Activated CD8-positive, alpha-beta memory T cell treated with anti-CD3 and anti-CD28 coated beads, Interleukin-2, amount 10 ng/mL, durations not matched to agents 7 days and 5 days (primary cell): ENCODE measurements at places on chromosomes 3 and 15. TPM values are rescaled to one million over a fixed set of nuclear protein-coding genes. Genes with fewer than 3 reads are reported as not detected.

DNA sequence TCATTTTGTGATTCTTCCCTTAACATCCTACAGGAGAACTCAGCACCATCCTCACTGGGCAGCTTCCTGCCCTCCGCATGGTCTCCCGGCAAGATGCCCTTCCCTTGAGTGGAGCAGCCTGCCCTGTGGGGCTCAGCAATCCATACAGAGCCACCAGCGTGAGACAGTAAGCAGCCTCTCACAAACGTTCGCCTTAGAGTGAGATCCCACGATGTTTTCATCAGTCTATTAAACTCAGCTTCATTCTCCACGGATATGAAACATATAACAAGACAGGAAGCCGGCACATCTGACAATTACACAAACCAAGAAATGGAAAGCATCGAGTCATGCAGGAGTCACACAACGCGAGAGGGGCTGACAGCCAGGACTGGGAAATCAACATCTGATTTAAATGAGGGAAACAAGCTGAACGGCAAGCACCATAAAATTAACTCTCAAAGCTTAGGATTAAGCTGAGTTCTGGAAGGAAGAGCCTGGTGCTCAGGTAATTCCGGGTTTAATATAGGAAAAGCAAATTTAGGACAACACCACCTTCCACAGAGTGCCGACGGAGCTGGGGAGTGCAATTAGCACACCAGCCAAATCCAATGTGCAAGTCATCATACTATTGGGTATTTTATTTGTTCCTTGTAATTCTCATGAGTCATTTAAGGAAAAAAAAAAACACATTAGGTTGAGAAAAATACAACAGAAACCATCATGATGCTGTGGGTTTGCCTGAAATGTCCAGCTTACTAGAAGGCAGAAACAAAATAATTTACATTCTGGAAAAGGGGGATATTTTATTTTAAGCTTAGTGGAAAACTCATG is 272.0 kb downstream of the OCA2 start:
- no peaks in the 10 kb centered on the region for H3K4me1 ChIP-seq
- no peaks in the 10 kb centered on the region for H3K36me3 ChIP-seq
- no peak for DNase-seq
- H3K4me3 ChIP-seq: no peak overlapping the region
- no peak overlapping the region for H3K27ac ChIP-seq
- H3K27me3 ChIP-seq: no peaks in the 10 kb centered on the region

SPATA12 gene
- total RNA-seq: not detected

GRCh38 chr3:105316331-105316730 is 50.4 kb upstream of the ALCAM start:
- H3K27ac ChIP-seq: no peak overlapping the region
- no peaks in the 10 kb centered on the region for H3K4me1 ChIP-seq

GOLGA8G gene
- total RNA-seq: not detected

DNA sequence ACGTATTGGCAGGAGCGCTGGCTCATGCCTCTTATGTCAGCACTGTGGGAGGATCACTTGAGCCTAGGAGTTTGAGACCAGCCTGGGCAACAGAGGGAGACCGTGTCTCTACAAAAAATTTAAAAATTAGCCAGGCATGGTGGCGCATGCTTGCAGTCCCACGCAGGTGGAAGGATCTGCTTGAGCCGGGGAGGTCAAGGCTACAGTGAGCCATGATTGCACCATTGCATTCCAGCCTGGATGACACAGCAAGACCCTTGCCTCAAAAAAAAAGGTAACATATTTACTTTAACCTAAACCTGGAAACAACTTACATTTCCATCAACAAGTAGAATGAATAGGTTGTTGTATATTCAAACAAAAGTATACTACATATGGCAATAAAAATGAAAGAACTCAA is 78.1 kb downstream of the HERC2 start:
- H3K36me3 ChIP-seq: peaks cover 54% of the 10 kb centered on the region
- no peak overlapping the region for H3K4me3 ChIP-seq
- DNase-seq: no peak
- H3K27ac ChIP-seq: no peak overlapping the region

GRCh38 chr15:79194386-79194785 is 88.1 kb upstream of the ANKRD34C start:
- H3K36me3 ChIP-seq: no peaks in the 10 kb centered on the region
- peaks cover 17% of the 10 kb centered on the region for H3K27me3 ChIP-seq
- no peak overlapping the region for H3K4me3 ChIP-seq
- no peaks in the 10 kb centered on the region for H3K4me1 ChIP-seq

- no peak for DNase-seq
- no peak overlapping the region for H3K4me3 ChIP-seq
- no peak overlapping the region for H3K27ac ChIP-seq
- no peaks in the 10 kb centered on the region for H3K36me3 ChIP-seq
Measured at GRCh38 chr15:96038650-96039049, 291.9 kb upstream of the NR2F2 start.

- H3K4me1 ChIP-seq: peaks cover 41% of the 10 kb centered on the region
- no peaks in the 10 kb centered on the region for H3K36me3 ChIP-seq
- H3K4me3 ChIP-seq: no peak overlapping the region
Measured at GRCh38 chr3:72270072-72270681, 485.2 kb upstream of the PROK2 start.

- no peaks in the 10 kb centered on the region for H3K4me1 ChIP-seq
- H3K4me3 ChIP-seq: no peak overlapping the region
- H3K27ac ChIP-seq: no peak overlapping the region
- H3K36me3 ChIP-seq: no peaks in the 10 kb centered on the region
- H3K27me3 ChIP-seq: peaks cover 41% of the 10 kb centered on the region
Measured at GRCh38 chr15:66842710-66843441, 140.8 kb downstream of the SMAD6 start.

MNS1 gene
- total RNA-seq: 0.44 TPM

GRCh38 chr3:71092665-71093064 is 490.9 kb downstream of the FOXP1 start:
- H3K27ac ChIP-seq: no peak overlapping the region
- H3K36me3 ChIP-seq: peaks cover 38% of the 10 kb centered on the region
- no peak overlapping the region for H3K4me3 ChIP-seq

SH2D7 gene
- total RNA-seq: 0.26 TPM

GRCh38 chr3:175593331-175593730 is 734.2 kb downstream of the NAALADL2 start:
- H3K4me3 ChIP-seq: no peak overlapping the region
- no peak overlapping the region for H3K27ac ChIP-seq
- H3K4me1 ChIP-seq: no peaks in the 10 kb centered on the region

DNA sequence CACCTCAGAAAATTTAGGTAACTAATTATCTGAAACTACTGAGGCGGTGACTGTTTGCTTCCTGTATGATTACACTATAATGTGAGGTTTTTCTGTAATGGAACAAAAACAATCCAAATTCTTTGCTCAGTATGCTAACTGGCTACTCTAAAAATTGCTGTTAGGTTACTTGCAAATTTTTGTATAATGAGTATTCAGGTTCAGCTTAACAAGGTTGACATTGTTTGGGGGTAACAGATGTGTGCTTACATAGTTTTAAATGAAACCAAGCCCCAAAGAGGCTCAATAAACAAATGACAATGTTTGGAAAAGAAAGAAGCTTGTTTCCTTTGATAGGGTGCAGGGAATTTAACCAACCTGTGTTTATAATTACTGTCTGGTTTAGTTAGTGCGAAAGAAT is 414.5 kb upstream of the MDFIC2 start:
- DNase-seq: no peak
- peaks cover 7% of the 10 kb centered on the region for H3K27me3 ChIP-seq
- no peaks in the 10 kb centered on the region for H3K36me3 ChIP-seq
- no peaks in the 10 kb centered on the region for H3K4me1 ChIP-seq

- no peaks in the 10 kb centered on the region for H3K4me1 ChIP-seq
- no peak overlapping the region for H3K4me3 ChIP-seq
- no peak overlapping the region for H3K27ac ChIP-seq
- no peaks in the 10 kb centered on the region for H3K36me3 ChIP-seq
Measured at GRCh38 chr3:89405593-89405992, 298.2 kb downstream of the EPHA3 start.

GRCh38 chr3:99873269-99874102 is 55.8 kb downstream of the CMSS1 start:
- peaks cover 12% of the 10 kb centered on the region for H3K36me3 ChIP-seq
- DNase-seq: no peak
- H3K4me1 ChIP-seq: peaks cover 60% of the 10 kb centered on the region
- no peak overlapping the region for H3K4me3 ChIP-seq

- H3K4me3 ChIP-seq: no peak overlapping the region
- no peak for DNase-seq
- H3K27ac ChIP-seq: no peak overlapping the region
- peaks cover 26% of the 10 kb centered on the region for H3K27me3 ChIP-seq
Measured at GRCh38 chr15:81194723-81195122, 2.0 kb upstream of the IL16 start.

DNA sequence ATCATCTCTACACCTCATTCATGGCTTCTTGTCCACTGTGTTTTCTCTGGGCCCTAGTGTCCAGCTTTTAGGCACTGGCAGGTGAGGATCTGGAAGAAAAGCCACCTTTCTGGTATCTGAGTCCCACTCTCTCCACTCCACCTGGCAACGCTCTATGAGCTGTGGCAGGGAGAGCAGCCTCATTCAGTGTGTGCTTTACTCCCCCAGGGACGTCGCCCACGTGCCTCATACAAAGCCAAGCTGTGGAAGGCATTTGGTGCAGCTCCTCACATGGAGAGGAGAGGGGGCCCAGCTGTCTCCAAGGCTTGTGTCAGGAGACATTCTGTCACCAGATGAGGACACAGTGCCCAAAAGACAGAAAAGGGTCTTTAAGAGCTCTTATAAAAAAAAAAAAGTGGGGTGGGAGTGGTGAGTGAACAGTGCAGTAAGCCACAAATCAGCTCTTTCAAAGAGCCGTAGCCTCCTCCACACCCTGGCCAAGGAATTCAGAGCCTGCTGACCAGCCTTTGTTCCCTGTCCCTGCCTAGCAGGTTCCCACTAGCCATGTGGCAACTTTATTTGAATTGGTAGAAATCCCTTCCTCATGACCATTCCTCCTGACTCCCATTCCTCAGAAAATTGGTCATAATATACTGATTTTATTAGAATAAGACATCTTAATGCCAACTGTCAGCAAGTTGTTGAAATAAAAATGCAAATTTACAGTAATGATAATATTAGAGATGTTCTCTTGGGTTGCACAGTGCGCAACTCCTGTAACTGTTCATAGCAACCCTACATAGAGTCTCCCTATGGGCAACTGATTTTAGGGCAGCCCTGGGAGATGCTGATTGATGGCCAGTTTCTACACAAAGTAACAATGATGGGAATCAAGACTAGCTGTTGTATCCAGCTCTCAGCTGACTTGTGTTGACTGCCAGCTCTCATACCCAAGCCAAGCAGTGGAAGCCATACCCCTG is 29.5 kb downstream of the GALNT15 start:
- no peak overlapping the region for H3K4me3 ChIP-seq
- H3K27me3 ChIP-seq: peaks cover 5% of the 10 kb centered on the region
- DNase-seq: no peak
- H3K36me3 ChIP-seq: no peaks in the 10 kb centered on the region

DNA sequence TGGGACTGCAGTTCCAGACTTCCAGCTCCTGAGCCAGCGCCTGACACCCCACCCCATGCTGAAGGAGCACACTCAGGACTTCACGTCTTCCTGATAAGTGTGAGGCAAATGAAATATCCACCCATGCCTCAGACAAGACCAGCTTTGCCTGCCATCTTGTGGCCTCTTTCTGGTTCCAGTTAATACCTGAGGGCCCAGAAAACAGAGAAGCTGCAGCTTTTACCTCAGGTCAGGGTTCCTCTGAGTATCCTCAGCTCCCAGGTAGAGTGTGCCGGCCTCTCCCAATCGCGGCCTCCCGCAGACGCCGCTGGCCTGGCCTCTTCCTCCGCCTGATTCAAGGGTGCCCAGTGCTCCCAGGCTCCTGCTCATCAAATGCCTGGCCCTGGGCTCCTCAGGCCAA is 5.1 kb upstream of the KLHL6 start:
- peaks cover 32% of the 10 kb centered on the region for H3K4me1 ChIP-seq
- H3K27ac ChIP-seq: no peak overlapping the region
- H3K36me3 ChIP-seq: peaks cover 2% of the 10 kb centered on the region
- H3K27me3 ChIP-seq: no peaks in the 10 kb centered on the region

- no peak for DNase-seq
- peaks cover 2% of the 10 kb centered on the region for H3K4me1 ChIP-seq
- no peaks in the 10 kb centered on the region for H3K27me3 ChIP-seq
- no peak overlapping the region for H3K27ac ChIP-seq
- peaks cover 9% of the 10 kb centered on the region for H3K36me3 ChIP-seq
- no peak overlapping the region for H3K4me3 ChIP-seq
Measured at GRCh38 chr3:23877329-23877980, 39.3 kb downstream of the NKIRAS1 start.

PAQR5 gene
- not detected for total RNA-seq

DNA sequence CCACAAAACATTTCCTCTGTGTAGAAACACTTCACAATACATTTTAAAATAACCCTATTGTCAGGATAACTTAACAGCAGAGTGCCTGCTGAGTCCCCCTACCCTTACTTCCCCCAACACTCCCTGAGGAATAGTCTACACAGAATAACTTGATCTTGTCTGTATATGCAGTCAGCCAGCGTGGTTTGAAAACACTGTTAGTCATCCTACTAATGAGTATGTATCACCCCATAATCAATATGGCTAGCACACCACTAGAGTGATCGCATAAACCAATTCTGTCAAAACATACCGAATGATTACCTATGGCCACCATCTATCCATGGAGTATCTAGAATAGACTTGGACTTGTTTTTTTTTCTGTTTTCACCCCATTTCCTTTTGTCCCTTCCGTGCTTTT is 152.7 kb upstream of the NECTIN3 start:
- peaks cover 9% of the 10 kb centered on the region for H3K27me3 ChIP-seq
- no peak for DNase-seq
- H3K36me3 ChIP-seq: no peaks in the 10 kb centered on the region
- no peak overlapping the region for H3K27ac ChIP-seq
- no peak overlapping the region for H3K4me3 ChIP-seq

DNA sequence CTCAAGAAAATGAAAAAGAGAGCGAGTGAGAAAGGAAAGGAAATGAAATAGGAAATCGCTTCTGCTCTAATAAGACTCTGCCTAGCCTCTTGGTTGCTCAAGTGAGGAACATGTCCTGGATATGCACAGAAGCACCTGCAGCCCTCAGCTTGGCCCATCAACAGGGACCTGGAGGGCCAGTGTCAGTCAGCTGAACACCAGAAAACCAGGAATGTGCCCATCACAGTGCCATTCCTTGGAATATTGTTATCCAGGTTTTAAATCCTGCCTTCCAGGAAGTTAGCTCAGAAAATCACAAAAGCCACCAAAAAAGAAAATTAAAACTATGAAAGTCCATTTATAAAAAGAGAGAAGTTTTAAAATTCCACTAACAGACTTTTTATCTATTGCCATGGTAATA is 173.4 kb upstream of the TPM1 start:
- no peak for DNase-seq
- H3K27me3 ChIP-seq: peaks cover 5% of the 10 kb centered on the region
- H3K4me3 ChIP-seq: no peak overlapping the region
- no peaks in the 10 kb centered on the region for H3K4me1 ChIP-seq

CLEC3B gene
- not detected for total RNA-seq

GRCh38 chr15:20409247-20409646 is 132.4 kb downstream of the GOLGA6L6 start:
- H3K4me1 ChIP-seq: no peaks in the 10 kb centered on the region
- no peaks in the 10 kb centered on the region for H3K36me3 ChIP-seq
- no peaks in the 10 kb centered on the region for H3K27me3 ChIP-seq
- DNase-seq: no peak
- H3K27ac ChIP-seq: no peak overlapping the region

IQCH gene
- total RNA-seq: 1.9 TPM

EPHA3 gene
- not detected for total RNA-seq

CELSR3 gene
- total RNA-seq: 20.9 TPM

CD86 gene
- 23.4 TPM for total RNA-seq
